CD4-positive, alpha-beta T cell treated with Interferon alpha-2 for 1 hour (primary cell): ENCODE measurements at places on chromosomes 5 and 9.

DNA sequence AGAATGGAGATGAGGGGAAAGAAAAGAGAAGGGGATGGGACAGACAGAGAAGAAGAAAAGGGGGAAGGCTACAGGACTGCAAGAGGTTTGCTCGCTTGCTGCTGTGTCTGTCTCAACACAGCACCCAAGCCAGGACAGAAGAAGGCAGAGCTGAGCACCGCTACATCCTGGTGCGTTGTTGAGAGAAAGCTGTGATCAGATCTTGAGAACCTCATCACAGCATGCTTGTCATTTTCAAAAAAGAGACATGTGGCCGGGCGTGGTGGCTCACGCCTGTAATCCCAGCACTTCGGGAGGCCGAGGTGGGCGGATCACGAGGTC lies 110.9 kb downstream of the NXNL2 start:
- no peak for DNase-seq

- no peak for DNase-seq
Observed at GRCh38 chr5:150140830-150141229, 14.8 kb downstream of the PDGFRB start.

GRCh38 chr9:93086447-93087224 lies 9.4 kb upstream of the CARD19 start:
- no peak for DNase-seq

DNA sequence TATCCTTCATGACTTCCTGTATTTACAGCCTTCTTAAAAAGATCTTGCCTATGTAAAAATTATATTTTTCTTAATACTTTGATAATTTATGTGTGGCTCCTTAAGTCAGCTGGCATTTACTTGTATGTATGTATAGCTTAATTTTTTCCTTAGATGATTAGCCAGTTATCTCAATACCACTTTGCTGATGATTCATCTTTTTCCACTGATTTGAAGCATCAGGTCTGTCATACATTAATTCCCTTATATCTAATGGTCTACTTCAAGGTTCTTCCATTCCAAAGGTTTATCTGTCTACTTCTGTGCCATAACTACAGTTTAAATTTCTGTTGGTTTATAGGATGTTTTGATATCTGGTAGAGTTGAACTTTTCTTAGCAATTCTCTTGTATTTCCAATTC lies 44.9 kb upstream of the MTMR12 start:
- no peak for DNase-seq

DNA sequence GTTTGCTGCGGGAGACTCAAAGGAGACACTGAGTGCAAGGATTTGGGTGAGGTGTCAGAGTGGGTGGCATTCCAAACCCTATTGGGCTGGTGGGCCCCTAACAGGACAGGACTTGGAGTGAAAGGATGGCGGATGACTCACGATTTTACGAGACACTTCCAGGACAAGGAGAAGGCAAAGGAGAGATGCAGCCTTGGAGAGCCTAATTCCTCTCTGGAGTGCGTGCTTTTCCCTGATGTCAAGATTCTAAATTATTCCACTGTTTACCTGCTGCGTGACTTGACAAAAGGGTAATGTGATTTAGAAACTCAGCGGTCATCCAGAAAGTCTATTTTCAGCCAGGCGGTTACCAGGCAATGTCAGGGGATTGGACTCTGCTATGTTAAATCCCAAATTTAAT lies 41.6 kb upstream of the CD180 start:
- no peak for DNase-seq

- no peak for DNase-seq
Observed at GRCh38 chr9:98378794-98379193, 123.3 kb upstream of the TBC1D2 start.

DNA sequence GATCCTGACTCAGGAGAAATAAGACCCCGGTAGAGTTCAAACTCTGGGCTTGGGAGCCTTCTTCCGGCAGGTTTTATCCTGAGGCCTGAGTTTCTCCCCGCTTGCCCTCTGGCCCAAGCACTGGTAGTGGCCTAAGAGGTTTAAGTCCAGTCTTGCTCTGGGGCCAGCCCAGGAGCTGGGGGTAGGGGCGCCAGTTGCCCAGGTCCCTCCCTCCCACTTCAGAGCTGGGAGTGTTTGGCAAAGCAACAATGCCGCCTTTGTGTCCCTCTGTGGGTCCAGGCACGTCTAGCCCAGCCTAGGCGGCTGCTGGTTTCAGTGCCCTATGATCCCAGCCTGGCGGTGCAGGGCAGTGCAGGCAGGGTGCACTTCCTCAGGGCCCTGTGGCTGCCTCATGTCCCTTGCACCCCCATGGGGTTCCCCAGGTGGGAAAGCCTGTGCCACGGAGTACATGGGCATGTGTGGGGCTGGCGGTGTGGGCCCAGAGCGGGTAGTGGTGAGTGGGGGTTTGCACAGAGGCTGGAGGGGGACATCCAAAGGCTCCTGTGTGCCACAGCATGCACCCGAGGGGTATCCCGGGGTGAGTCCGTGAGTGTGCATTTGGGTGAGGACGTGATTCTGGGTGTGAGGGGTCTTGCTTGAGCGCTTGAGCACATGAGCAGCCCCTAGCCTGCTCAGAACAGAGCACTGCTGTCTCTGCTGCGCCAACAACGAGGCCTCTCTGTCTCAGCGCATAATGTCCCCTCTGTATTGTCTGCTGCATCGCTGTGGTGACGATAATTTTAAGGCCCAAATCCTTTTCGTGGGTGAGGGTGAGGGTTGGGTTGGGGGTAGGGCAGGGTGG lies 61.7 kb upstream of the PSD2 start:
- no peak for DNase-seq

DNA sequence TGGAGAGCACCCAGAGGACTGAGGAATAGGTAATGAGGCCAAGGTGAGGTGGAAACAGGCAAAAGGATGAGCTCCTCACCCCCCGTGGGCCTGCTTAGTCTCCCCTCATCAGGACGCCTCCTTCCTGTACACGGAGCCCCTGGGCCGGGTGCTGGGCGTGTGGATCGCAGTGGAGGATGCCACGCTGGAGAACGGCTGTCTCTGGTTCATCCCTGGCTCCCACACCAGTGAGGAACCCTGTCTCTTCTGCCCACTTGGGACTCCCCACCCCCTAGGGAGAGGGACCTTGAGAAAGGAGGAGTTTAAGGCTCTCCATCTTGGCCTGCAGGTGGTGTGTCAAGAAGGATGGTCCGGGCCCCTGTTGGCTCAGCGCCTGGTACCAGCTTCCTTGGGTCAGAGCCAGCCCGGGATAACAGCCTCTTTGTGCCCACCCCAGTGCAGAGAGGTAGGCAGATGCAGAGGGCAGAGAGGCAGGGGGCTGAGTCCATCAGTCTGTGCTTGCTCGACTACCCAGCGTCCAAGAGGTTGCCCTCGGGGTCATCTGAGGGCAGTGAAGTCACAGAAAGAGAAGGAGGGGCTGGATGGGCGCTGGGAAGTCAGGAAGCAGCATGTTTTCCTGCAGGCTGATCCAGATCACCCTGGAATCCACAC lies 7.0 kb downstream of the DOLK start:
- DNase-seq = no peak

DNA sequence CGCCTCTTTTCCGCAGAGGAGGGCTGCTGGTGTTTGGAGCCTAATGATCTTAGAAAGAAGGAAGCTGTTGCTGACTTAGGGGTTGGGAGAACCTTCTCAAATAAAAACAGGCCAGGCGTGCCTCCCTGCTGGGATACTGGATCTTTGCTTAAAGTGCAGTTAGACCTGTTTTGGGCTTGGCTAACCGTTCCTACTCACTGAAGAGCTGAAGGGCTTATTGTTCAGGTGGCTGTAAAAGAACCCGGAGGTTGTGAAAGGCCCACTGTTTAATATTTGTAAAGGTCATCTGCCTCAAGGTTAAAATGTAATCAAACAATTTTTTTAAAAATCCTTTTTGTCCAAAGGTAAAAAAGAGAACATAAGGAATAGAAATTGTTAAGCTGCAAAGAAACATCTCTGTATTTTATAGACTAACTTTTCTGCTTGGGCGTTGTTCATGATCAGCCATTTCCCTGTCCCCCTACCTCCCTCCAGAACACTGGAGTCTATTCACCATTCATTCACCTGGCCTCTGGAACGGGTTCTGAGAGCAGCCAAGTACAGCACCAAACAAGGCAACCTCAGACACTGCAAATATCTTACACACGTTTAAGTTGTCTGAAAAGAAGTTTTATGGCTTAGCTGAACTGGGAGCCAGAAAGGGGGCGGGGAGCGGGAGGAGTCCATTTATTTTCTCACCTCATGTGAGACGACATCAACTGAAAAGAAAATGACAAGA lies 18.6 kb upstream of the MTMR12 start:
- DNase-seq = no peak

GRCh38 chr9:27532046-27532445 lies 2.4 kb upstream of the MOB3B start:
- no peak for DNase-seq

DNA sequence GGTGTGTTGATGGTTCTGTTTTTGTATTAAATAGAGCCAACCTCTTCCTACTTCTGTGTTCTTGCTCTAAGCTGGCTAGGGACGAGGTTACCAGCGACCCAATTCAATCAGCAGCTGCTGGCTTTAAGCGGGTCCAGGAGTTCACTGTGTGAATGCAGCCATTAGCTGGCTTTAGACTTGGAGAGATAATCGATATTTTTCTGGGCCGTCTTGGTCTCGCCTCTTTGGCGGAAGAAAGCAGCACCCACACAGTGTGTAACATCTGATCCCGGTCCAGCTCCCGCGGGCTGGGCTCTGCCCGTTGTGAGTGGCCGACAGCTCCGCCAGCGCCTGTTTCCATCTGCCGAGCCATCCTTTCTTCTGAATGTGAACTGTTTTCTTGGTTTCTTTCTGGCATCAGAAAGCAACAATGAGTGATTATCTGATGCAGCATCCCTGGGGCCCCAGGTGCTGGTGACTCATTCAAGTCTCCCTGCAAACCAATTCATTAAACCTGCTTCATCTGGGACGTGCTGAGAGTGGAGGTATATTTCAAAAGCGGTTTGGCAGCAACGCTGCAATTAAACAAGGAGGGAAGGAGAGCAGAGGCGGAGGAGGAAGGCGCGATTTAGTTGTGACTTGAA lies 90.8 kb upstream of the IRX4 start:
- DNase-seq = no peak

GRCh38 chr9:135302329-135303279 lies 177.0 kb upstream of the PPP1R26 start:
- no peak for DNase-seq

GRCh38 chr9:135515083-135515951 lies 5.9 kb upstream of the LCN1 start:
- DNase-seq = no peak

- peak; percentile 30 for DNase-seq
Observed at GRCh38 chr9:135971892-135972291, 10.7 kb upstream of the UBAC1 start.

GRCh38 chr9:134929193-134930158 lies 11.8 kb upstream of the FCN1 start:
- no peak for DNase-seq

DNA sequence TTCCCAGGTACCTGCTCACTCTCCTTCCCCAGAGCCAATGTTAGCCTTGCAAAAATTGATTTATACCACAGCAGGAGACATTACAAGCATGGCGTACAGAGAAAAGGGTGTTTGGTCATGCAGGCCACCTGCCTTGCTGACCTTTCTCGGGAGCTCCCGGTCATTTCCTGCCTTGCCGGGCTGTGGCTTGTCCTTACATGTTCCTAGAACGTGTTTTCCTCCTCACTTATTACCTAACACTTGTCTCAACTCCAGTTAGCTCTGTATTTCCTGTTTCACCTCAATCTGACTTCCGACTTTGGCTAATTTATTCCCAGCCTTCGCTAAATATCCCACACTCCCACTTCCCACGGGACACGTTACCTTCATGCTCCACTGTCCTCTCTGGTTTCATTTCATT lies 282.5 kb downstream of the ICE1 start:
- no peak for DNase-seq

DNA sequence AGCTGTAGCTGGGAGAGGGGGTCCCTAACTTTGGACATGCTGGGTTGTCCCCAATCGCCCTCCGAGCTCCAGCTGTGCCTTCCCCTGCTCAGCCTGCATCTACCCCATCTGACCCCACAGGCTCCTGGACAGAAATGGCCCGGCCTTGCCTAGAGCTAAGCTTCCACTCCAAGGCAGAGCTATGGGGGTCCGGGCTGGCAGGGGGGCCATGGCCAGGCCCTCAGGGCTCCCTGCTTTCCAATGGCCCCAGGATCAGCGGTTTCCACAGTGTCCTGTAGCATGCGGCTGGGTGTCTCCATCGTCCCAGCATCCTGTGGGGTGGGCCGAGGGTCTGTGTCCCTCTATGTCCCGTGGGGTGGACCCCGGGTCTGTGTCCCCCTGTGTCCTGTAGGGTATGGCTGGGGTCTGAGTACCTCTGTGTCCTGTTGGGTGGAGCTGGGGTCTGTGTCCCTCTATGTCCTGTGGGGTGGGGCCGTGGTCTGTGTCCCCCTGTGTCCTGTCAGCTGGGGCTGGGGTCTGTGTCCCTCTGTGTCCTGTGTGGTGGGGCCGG lies 130.6 kb downstream of the RXRA start:
- DNase-seq = no peak

DNA sequence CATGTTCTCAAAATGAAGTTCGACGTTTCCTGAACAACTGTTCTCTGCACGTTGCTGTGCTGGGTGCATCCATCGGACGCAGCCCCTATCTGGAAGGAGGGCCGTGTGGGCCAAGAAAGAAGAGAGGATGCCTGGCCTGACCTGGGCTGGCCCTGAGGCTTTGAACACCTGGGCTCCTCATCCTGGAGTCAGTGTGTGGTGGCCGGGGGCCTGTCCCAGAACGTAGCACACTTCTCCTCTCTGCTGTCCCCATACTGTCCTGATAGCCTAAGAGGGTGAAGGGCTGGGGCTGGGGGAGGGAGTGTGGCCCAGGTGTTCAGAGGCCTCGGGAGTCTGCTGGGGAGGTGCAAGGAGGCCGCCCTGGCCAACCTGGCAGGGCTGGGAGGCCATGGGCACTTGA lies 21.5 kb downstream of the COL5A1 start:
- no peak for DNase-seq

DNA sequence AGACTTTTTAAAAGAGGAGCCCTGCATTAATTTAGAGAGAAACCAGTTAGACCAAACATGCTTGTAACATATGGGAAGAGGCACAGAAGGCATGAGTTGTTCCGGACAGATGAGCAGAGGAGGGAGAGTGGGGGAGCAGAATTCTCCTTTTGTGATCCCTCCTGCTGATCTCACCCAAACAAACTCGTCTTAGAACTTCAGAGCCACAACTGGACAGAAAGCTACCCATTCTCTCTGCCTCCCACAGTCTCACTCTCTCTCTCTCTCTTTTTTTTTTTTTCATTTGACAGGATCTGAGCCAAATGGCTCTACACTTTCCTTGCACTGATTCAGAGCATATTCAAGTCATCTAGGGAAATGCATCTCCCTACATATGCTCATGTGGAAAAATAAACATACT lies 196.0 kb upstream of the PAPPA start:
- DNase-seq = no peak

GRCh38 chr9:95411054-95411892 lies 93.8 kb upstream of the FANCC start:
- no peak for DNase-seq

DNA sequence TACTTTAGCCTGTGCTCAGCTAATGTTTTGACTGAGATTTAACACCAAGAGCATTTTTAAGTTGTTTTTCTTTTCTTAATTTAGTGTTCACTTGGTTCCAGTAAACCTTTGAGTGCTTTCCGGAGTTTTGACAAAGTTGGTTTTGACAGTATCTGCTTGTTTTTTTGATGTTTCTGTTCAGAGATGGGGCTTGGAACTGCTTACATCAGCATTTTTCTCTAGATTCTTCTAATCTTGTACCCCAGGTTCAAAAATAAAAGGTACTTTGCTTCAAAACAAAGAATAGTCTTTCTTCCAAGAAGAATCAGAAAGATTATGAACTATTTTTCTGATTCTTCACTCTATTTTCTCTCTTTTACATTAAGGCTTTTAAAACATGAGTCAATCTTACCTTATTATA lies 132.2 kb downstream of the DPYSL3 start:
- no peak for DNase-seq

GRCh38 chr5:135138116-135138850 lies 104.3 kb upstream of the PITX1 start:
- DNase-seq = no peak
